ENCODE measurements at places on chromosomes 3 and 15.

GRCh38 chr15:83815506-83815905 is 161.6 kb downstream of the ADAMTSL3 start:
- DNase-seq: peak; percentile 15

GRCh38 chr3:49158103-49158709 is 7.9 kb downstream of the CCDC71 start:
- DNase-seq: peak; percentile 25

DNA sequence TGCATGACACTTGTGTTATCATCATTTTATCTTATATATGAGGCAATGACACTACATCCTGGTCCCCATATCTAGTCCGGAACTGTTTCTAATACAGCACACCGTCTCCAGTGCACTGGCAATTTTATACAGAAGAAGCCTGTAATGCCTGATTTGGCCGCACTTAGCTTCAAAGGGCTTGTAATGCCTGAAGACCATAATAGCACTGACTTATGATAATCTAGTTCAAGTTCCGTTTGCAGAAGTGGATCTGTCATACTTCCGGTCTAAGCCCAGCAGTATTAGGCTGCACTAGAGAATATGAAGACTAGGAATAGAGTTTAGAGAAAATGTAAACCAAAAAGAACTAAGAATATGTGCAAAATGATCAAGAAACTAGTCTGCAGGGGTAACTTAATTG is 1.3 kb downstream of the BNIP2 start:
- peak; percentile 67 for DNase-seq

GRCh38 chr3:25025236-25025635 is 402.8 kb upstream of the RARB start:
- DNase-seq: peak; percentile 40

GRCh38 chr3:149625795-149626194 is 32.0 kb downstream of the WWTR1 start:
- no peak for DNase-seq

DNA sequence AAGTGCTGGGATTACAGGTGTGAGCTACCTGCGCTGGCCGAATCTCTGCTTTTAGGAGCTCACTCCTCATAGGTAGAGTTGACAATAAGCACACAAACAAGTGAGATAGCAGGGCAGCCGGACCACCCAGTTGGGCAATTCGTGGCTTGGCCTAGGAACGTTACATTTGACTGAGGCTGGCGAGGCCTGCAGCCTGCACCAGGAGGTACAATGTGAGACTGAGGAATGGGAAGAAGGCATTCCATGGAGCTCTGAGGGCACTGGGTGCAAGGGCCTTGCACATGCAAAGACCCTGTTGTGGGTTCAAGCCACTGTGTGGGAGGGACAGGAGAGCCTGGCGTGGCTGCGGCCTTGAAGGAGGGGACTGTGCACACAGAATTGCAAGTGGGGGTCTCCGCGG is 152.5 kb downstream of the LRRK1 start:
- DNase-seq: no peak

DNA sequence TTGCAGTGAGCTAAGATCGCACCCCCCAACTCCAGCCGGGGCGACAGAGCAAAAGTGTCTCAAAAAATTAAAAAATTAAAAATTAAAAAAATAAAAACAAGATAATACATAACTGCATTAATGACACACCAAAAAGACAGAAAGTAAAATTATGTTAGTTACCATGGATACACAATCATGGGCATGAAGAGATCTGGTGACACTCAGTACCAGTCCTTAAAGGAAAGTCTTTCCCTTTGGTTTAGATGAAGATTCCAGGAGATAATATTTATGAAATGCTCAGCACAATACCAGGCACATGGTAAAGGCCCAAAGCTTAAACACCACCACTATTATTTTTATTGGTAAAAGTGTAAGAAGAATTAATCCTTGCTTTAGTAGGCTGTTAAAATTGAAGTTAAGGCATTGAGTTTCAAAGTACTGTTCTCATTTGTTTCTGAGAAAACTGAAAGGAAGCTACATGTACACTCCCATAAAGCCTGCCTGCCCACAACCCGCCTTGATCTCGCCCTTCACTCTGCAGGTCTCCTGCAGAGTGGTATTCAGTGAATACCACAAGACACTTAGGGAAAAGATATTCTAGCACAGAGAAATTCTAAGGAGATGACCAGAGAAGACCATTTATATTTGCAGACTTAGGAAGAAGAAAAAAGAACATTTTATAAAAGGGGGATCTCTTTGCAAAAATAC is 52.3 kb downstream of the SUCLG2 start:
- DNase-seq: no peak

GRCh38 chr3:44436181-44436580 is 41.3 kb downstream of the ZNF445 start:
- no peak for DNase-seq

- DNase-seq: no peak
These were observed 123.3 kb downstream of the MYLK start for GRCh38 chr3:123760817-123761216.

DNA sequence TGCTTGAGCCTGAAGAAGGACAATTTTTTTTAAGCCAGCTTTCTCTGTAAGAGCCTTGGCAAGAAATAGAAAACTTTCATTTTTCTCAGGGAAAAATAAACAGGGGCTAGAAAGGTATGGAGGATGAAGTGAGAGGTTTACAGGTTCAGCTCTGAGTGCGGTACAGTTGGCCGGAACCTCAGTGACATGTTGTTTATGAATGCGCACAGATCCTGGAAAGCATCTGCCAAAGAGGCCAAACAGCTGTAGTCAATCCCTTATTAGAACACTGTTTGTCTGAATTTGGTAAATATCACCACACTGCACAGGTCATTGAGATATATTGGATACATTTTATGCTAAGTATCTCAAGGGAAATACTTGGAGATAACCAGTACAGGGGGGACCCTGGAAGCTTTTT is 561.8 kb upstream of the MDFIC2 start:
- no peak for DNase-seq

- DNase-seq: no peak
These were observed 32.5 kb upstream of the BFSP2 start for GRCh38 chr3:133367403-133367802.

DNA sequence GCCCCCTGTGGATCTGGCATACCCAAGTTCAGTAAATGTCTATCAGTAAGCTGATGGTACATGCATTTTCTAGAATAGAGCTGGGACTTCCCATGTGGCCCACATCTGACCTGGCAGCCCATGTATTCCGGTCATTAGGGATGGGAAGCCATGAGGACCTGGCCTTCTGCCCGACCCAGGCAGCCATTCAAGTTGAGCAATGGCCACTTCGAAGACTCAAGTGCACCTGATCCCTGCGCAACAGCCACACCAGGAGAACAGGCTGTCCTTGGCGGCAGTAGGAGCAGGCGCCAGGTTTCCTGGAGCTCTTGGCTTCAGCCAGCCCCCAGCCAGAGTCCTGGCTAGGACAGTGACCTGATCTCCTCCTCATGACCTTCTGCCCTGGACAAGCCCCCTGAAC is 14.6 kb downstream of the HEMK1 start:
- no peak for DNase-seq

DNA sequence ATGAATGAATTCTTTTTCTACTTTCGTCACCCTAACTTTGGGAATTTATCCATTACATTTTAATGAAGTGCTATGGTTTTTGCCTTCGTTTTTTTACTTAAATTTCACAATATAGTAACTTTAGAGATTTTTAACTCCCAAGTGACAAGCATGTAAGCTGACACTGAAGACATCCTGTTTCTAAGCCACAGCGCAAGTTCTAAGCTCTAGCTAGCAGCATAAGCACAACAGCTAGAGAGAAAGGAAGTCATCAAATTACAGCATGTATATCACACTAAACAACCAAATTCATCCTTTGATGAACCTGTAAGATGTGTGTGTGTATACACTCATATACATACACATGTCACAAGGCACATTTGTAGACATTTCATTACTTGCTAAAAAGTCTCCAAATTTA is 119.3 kb downstream of the P3H2 start:
- peak; percentile 77 for DNase-seq

GRCh38 chr15:31296646-31297574 is 29.7 kb upstream of the KLF13 start:
- DNase-seq: peak; percentile 24

DNA sequence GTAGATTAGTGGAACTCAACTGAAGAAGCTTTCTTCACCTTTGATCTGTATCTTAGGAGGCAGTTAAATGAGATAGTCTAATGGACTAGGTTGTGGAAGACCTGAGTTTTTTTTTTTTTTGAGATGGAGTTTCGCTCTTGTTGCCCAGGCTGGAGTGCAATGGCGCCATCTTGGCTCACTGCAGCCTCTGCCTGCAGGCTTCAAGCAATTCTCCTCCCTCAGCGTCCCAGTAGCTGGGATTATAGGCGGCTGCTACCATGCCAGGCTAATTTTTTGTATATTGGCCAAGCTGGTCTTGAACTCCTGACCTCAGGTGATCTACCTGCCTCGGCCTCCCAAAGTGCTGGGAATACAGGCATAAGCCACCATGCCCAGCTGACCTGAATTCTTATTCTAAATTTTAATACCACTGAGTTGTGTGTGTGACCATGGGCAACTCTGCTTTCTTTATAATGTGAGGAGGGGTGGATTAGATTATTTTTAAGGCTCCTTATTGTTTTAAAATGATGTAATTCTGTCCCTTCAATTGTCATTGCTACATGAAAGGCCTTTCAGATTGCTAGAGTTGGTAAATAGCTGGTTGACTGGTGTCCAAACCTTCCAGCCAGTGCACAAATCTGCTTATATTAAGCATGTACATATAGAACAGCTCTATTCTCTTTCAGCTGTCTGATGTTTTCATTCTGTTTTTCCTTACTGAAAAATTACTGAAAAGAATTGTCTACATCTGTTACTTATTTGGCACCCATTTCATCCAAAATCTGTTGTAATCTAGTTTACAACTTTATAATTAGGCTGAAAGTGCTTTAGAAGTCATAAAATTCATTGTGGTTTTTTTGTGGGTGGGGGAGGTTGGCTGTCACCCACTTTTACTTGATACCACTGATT is 2.3 kb downstream of the LNP1 start:
- DNase-seq: no peak

- peak; percentile 65 for DNase-seq
These were observed 76.5 kb downstream of the PFN2 start for GRCh38 chr3:149894205-149894604.

GRCh38 chr3:97421565-97421964 is 343.0 kb upstream of the ARL6 start:
- DNase-seq: no peak

DNA sequence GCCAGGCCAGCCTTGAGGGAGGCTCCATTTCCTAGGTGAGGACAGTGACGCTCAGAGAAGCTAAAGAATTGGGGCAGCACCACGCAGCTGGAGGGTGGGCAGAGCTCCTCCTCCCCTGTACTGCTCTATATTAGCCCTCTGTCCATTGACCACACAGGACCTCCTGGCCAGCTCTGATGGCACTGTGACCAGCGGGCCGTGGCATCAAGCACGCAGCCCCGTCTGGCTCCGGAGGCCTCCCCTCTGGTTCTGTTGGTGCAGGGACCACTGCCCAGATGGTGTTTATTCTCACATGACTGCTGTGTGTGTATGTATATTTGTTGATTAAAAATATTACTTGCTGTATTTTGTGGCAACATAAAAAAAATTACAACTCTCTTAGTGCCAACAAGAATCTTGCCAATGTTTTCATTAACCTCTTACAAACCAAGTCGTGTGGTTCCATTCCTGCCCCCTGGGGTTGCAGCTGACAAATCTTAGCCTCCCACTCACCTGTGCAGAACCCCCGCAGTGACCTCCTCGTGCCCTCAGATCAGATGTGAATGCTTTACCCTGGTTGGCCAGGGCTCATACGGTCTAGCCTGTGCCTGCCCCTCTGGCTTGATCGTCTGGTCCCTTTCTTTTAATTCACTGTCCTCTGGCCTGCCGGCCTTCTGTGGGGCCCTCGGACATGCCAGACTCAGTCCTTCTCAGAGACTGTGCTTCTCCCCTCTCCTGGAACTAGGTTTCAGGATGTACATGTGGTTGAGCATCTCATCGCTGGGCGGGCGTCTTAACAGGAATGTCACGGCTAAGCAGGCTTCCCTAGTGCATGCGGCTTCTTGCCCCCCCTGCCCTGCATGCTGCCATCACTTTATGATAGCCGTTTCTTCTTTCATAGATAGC is 14.8 kb downstream of the CHCHD6 start:
- DNase-seq: no peak

GRCh38 chr3:183878071-183878470 is 6.6 kb downstream of the PARL start:
- DNase-seq: no peak

GRCh38 chr3:139534992-139535879 is 4.3 kb downstream of the RBP1 start:
- DNase-seq: peak; percentile 36

DNA sequence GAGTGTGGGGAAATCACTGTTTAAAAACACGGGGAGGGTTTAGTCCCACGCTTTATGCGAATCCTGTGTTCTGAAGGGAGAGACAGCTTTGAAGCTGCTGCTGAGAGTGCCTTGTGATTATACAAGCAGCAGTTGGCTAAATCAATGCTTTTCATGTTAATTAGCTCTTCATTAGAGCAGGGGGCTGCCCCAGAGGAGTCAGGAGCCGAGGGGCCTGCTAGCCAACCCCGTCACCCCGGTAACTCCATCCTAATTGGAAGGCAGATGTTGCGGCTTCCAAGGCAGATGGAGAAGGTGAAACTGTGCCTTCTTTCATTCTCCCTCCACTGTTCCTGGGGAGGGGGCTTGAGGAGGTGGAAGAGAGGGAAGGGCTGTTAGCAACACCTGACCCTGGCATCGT is 92.4 kb upstream of the ANKRD34C start:
- DNase-seq: no peak

GRCh38 chr15:97087006-97087741 is 756.7 kb downstream of the NR2F2 start:
- peak; percentile 45 for DNase-seq

DNA sequence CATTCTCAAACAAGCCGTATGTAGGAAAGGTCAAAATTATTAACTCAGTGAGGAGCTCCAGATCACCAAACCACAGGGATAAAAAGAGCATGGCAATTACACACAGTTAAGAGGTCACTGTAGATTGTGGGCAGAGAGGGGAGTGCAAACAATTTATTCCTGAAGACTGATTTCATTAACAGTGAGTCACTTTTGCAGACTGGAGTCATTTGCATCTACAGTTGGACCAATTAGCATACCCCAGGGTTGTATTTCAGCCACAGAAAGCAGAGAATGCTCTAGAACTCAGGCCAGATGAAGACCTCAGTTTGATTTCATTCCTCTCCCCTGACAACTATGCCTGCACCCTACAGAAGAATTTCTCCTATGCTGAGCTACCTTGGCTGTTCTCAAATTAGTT is 40.1 kb downstream of the SETMAR start:
- no peak for DNase-seq

DNA sequence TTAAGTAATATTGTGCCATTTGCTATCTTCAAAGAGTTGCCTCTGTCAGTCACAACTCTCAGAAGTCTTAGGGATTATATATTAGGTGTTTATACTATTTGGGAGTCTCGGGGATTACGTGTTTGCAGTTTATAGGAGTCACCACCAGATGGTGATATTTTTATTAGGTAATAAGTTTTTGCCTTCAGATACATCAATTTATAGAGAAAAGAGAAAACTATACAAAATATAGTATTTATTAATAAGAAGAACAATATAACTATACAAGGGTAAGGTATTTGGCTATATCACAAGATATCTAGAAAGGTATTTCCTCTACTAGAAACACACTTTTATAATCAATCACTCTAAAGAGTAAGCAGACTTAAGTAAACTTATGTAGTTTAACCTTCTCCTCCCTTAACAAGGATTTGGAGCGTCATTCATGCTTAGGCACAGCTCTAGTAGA is 10.7 kb upstream of the DHX36 start:
- peak; percentile 54 for DNase-seq

Measured in cardiac fibroblast (primary cell).